Left lung (tissue), 14 donors: ENCODE measurements at places on chromosomes 2 and 18.

GRCh38 chr18:49064421-49064820, 113.7 kb upstream of the SMAD7 start:
- DNase-seq: no peak

DNA sequence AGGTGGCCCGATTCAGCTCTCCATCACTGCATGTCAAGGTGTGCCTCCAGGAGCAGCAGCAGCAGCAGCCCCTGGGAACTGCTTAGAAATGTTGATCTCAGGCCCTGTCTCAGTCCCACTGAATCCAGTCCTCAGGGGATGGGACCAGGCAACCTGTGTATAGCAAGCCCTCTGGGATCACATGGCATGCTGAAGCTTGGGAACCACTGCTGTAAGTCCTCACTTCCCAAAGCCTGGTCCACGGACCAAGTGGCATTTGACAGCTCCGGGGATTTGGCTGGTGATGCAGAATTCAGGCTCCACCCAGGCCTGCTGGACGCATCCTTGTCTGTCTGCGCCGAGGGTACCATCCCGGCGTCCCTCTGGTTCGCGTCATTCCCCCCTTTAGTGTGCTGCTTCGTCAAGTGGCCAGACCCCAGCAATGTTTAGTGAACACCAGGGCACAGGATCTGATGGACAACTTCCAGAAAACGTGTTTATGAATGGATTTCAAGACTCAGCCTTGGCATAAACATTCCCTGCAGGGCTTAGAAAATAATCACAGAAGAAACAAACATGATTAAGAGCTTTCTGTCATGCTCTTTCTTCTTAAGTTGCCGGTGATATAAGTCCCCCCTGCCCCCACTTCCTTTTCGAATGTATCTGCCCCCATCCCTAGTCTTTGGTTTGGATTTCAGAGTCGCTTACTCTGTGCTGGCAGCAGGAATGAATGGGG, 234.0 kb downstream of the GBX2 start:
- DNase-seq: peak; percentile 8

- DNase-seq: no peak
Observed at GRCh38 chr2:202014318-202014717, 19.3 kb upstream of the FZD7 start.

DNA sequence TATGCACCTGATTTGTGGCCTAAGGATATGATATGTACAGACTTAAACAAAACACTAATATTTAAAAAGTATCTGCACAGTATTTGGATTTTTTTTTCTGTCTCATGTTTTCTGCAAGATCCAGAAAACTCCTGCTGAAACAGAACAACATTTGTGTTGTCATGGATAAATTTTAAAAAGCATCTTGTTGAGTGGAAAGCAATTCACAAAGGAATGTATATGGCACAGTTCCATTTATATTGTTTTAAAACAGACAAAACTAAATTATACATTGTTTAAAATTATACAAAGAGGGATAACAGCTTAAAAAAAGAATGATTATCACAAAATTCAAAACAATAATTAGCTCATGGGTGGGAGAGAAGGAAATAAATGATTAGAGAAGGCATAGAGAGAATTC, 193.5 kb downstream of the PPP1R1C start:
- no peak for DNase-seq

DNA sequence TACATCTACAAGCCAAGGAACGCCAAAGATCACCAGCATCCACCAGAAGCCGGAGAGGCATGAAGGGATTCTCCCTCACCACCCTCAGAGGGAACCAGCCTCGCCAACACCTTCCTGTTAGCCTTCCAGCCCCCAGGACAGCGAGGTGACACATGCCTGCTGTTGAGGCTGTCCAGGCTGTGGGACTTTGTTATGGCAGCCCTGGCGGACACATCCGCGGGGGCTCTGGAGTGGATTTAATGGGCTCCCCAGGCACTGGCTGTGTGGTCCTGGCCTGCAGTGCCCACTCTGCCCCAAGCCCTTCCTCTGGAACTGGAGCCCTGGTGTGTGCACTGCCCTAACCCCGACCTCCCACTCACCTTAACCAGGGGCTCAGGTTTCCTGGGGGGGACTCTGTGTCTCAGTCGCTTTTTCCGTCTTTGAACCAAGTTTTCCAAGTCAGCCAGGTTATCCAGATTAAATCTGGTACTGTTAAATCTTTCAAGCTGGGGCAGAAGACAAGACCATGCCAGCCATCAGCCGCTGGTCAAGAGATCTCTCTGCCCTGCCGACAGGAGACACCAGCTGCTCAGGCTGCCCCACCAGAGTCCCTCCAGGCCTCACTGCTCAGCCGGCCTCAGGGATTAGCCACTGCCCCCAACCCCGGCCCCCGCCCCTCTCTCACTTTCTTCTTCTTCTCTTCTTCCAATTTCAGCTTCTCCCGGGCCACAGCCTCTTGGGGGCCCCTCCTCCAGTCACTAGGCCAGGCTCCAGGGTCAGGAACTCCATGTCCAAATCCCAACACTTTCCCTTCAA, 1.9 kb downstream of the ANKRD23 start:
- DNase-seq: no peak

GRCh38 chr2:69952336-69953115, 8.9 kb downstream of the ASPRV1 start:
- no peak for DNase-seq

DNA sequence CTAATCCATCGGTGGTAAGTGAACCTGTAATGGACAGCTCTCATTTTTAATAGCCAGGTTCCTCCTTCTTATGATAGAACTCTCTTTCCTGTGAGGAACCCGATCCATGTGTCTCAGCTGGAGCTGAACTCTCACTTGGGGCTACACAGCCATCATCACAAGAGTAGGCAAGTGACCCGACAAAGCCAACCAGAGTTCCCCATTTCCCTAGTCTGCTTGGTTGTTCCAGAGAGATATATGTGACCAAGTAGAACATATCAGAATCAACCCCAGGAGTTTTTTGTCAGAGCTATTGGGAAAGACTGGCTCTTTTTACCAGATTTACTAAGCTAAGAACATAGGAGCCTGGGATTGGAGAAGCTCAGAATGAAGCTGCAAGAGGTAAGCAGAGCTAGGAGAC, 14.6 kb upstream of the HNRNPLL start:
- no peak for DNase-seq

GRCh38 chr2:163757814-163758213, 22.0 kb upstream of the FIGN start:
- DNase-seq: no peak

DNA sequence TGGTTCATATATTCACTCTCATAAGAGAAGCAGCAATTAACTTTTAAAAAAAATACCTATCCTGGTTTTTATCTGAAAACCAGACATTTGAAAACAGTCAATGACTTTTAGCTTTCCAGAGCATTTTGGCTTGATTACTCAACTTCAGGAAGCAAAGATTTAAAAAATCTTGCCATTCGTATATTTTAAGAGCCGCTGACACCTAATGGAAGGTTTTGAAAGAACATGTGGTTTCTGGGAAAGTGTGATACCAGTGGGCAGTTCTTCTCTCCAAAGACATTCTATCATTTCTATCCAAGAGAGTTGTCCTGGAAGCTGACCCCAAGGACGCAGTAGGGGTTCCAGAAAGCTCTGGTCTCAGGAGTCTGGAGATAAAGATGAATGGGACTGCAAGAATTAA, 234.7 kb downstream of the TTC32 start:
- no peak for DNase-seq

DNA sequence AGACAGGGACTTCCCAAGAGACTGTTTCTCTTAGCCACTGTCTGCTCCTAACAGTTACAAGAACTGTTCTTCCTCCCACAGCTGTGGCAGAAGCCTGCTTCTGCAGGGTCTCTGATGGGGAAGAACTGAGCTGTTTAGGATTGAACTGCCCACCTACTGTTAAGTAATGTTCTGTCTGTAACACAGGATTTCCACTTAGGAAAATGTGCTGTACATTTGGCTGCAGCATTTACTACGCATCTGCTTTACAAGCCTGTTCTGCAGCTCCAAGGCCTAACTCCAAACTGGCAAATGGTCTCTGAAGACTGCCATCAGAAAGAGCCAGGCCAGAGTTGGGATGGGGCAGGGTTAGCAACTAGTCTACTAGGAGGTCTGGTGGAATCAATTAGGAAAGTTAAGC, 87.8 kb upstream of the UPP2 start:
- no peak for DNase-seq

DNA sequence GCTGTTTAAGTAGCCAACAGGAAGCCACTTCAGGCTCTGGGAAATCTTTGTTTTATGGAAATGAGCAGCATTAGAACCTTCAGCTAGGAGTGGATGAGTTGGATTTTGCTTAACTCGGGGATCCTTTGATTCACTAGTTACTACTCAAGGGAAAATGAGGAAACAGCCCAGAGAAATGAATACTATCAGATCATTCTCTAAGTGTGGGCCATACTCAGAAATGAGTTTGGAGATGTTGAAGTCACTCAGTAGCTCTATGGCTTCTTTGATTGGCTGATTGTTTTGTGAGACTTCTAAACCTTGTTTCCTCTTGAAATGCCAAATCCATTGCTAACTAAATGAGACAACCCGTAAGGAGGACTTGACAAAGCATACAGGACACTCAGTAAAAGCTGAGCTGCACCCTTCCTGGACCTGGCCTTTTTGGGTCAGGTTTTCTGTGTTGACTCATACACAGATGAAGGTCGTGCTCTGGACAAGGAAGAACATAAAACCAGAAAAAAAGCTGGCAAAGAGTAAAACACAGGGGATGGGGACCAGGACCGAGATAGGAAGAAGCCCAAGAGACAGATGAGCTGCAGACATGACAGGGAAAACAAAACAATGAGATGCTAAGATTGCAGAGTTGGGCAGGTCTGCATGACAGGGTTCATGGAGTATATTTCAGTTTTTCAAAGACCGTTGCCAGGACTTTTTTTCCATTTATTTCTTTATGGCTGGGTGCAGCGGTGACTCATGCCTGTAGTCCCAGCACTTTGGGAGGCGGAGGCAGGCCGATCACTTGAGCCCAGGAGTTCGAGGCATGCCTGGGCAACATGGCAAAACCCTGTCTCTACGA, 41.6 kb downstream of the INO80C start:
- DNase-seq: no peak

DNA sequence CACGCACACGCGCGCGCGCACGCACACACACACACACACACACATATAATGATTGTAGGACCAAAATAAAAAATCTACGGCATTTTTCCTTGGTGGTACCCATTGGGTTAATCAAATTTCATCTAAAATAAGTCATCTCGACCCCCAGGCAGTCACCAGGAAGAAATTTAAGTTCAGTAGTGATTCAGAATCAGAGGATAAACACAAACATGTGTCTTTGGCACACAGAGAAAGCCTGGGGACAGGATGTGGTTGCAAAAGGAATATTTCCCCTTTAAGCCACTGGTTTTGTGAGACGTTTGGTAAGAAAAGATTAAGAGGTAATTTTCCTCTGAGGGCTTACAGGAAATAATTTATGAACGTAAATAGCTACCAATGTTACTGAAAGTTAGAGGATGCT, 171.6 kb upstream of the PIEZO2 start:
- DNase-seq: no peak

DNA sequence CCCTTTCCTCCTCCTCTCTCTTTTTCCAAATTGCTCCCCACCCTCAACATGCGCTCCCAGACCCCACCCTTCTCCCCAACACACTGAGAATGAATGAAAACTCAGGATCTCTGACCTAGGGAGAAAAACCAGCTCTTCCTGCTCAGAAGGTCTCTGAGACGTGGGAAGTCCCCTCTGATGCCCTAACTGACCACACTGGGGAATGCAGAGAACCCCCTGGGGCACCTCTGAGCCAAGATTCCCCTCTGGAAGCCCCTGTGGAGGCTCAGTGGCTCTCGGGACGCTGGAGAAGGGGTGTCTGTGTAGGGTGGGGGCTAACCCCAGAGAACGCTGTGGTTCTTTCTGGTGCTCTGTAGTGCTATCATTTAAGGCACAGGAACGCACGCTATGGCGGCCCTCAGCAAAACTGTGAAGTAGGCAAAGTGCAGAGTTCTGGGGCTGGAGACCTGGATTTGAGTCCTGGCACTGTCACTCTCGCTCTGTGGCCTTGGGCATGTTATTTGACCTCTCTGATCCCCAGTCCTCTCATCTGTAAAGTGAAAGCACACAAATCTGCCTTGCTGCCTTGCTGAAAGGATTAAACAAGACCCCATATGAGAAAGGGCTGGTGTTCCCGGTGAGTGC, 17.1 kb downstream of the ATOH8 start:
- no peak for DNase-seq

DNA sequence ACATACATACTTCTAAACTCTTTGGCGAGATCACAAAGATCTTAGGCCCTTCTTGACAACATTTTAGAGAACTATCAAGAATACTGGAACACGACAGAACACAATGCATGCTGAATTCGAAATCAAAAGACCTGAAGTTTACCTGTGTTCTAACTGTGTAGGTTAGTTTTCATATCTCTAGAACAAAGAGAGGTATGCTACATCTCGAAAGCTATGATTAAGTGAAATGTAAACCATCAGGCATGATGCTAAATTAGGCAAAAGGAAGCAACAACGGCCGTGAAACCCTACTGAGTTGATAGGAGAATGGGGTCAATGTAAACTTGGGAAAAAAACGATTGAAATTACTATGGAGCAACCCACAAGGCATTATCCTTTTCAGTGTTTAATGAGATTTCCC, 43.7 kb downstream of the IKZF2 start:
- no peak for DNase-seq

GRCh38 chr18:34358923-34359322, 134.2 kb upstream of the NOL4 start:
- DNase-seq: no peak

DNA sequence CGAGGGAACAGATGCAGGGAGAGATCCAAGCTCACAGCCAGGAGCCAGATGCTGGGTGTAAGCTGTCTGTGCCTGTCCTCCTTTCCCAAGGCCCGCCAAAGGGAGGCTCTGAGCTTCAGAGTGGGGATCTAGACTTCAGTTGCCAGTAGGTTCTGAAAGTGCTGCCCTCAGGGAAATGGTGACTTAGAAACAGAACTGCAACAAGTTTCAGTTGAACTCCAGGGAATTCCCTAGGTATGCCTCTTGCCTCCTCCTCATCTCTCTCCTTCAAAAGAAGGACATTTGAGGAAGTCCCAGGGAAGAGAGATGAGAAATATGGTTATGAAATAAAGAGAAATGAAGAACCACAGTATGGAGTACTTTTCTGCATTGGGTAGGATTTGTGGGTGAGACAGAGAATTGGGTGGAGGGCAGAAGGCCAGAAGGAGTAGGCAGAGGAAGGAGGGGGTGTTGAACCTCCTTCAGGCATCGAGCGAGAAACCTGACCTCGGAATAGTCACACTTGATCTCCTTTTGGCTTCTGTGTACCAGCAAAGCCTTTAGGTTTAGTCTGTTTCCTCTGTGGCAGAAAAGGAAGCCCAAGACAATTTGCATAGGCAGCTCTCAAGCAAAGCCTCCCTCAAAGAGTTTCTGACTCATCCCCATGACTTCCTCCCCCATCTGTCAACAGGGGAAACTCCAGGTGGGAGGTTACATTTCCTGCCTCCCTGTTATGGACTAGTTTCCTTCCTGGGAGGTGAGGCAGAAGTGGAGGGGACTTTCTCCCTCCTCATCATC, 45.7 kb downstream of the QPCT start:
- no peak for DNase-seq

DNA sequence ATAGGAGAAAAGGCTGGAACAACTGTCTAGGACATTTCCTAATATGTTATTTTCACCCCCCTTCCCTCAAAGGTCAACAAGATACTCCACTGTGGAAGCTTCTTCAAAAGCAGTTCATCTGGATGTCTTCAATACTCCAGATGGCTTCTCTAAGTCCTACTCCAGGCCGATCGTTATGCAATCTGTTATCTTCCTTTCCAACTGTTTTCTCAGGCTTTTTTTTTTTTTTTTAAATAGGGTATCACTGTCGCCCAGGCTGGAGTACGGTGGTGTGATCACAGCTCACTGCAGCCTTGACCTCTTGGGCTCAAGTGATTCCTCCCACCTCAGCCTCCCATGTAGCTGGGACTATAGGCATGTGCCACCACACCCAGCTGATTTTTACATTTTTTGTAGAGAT, 26.3 kb downstream of the ATP8B1 start:
- DNase-seq: peak; percentile 78

- no peak for DNase-seq
Observed at GRCh38 chr2:44778221-44778654, 163.3 kb upstream of the SIX3 start.
